ENCODE measurements at places on chromosomes 3 and 15. TPM values are rescaled to one million over a fixed set of nuclear protein-coding genes. Genes with fewer than 3 reads are reported as not detected.

The SOX14 gene
- not detected for total RNA-seq

The COL7A1 gene
- total RNA-seq, result 71.4 TPM

The ACP3 gene
- 21.8 TPM for total RNA-seq

The SPRED1 gene
- 57.2 TPM for total RNA-seq

The BCHE gene
- total RNA-seq, result 28.8 TPM

The GASK1A gene
- total RNA-seq, result 16.5 TPM

The LRRC28 gene
- total RNA-seq, result 26.0 TPM

The ALPK3 gene
- total RNA-seq, result 7.5 TPM

The HOMER2 gene
- total RNA-seq, result 16.8 TPM

The EFCAB12 gene
- total RNA-seq, result 0.10 TPM

The TLR9 gene
- not detected for total RNA-seq
